ENCODE measurements at places on chromosomes 2 and 18.

DNA sequence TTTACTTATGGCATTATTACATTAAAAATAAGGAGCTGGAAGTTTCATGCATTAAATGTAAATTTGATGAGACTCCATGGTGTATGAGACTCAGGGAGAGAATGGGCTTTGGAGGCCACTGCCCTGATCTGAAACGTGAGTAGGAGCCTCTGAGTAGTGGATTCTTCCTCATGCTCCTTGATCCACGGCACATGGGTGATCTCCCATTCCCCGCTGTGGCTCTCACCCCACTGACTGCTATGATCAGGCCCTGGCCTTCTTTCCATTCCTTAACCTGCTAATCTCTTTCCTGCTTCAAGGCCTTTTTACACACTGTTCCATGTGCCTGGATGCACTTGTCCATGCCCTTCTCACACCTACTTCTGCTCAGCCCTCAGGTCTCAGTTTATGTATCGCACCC lies 68.4 kb downstream of the SMAD7 start:
- no peak for DNase-seq

DNA sequence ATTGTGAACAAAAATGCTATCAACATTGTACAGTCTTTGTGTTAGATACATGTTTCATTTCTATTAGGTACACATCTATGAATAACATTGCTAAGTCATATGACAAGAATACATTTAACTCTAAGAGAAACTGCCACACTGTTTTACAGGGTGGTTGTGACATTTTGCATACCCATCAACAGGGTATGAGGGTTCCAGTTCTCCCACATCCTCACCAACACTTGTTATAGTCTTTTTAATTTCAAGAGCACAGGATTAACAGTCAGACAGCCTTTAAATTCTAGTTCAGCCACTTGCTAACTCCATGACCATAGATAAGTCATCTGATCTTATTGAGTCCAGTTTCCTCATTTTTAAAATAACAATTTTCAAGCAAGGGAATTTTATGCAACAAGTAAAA lies 92.5 kb upstream of the PPP1CB start:
- DNase-seq = no peak

DNA sequence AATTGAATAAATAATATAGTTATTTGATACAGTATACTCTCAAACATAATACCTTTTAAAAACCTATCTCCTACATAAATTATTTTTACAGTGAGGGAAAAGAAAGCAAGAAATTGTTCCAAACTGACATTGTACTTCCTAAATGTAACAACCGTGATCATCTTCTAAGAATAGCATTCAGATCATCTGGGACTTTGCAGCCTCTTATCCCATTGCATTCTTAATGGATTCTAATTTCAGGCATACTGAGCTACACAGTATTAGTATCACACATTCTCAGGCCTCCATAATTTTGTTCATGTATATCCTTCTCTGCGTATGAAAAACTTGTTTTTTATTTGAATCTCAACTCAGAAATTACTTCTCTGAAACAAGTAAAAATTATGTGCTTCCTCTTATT lies 1134.7 kb upstream of the CDH2 start:
- DNase-seq = no peak

- DNase-seq = no peak
Observed at GRCh38 chr18:72470391-72470790, 73.8 kb downstream of the CBLN2 start.

GRCh38 chr2:138699421-138699820 lies 80.8 kb downstream of the NXPH2 start:
- DNase-seq = no peak

DNA sequence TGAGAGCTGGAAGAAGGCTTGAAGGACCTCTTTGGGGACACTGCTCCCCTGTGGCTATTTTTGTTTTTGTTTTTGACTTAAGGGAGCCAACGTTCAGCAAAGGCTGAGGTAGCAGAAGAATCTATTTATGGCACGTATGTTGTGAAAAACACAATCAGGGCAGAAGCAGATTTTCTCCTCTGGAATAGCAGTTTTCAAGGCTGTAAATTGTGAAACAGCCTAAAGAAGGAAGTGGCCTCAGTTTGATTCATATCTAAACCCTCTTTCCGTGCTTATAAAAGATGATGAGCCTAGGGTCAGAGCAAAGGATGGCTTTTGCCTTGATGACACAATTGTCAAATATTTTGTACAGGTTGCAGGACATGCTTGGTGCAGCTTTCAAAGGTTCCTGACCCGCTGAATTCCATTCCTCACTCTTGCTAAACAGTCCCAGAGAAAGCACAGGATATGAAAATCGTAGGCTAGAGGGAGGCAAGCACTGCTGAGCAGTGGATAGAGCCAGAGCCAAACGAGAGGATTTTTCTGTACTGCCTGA lies 106.2 kb upstream of the DLX2 start:
- no peak for DNase-seq

DNA sequence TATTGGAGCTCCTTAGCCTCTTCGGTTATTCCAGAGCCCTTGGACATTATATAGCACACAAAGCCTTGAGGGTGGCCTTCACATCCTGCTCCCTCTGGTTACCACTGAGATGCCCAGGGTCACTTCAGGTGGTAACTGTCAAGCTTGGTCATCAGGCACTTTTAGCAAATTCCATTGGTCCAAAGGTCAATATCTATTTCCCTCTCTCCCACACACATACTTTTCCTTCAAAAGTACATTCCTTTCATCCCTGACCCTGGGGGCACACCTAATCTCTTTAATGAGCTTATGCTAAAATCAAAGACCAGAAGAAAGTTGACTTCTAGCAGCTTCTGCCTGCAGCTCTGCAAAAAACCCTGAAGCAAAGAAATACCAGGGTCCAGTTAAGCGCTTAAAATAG lies 172.0 kb upstream of the NRP2 start:
- no peak for DNase-seq

GRCh38 chr18:64238076-64238475 lies 89.2 kb upstream of the LINC00305 start:
- no peak for DNase-seq

GRCh38 chr2:208627110-208627884 lies 220.7 kb downstream of the PTH2R start:
- DNase-seq = no peak

DNA sequence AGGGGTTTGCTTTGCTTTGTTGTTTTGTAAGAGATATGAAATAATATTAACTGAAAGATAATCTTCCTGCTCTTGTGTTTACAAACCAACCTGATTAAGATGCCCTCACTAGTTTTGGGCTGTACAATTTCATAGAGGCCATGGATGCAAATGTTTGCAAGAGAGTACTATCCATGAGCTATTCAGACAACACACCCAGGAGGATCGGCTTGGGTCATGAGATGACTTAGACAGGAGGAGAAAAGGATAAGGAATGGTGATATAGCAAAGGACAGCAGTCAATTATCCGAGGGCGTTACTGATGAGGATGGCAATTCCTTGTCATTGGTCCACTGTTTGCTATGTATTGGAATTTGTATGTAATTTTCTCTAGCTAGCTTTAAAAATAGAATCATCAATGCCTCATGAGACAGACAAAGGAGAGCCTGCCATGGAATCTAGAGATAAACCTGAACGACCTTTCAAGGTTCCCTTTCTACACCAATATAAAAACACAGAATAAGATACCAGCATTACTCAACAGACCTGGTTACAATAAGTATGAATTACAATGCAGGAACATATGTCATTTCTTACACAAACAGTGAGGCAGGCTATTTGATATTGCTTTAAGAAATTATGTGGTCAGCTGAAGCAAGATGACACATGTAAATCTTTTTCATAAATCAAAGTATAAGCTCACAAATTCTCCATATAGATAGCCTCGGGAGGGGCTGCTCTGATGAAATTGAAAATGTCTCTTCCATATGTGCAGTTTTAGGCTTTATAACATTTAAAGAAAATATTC lies 54.4 kb upstream of the SOS1 start:
- no peak for DNase-seq

GRCh38 chr2:241325257-241325656 lies 9.5 kb downstream of the SEPTIN2 start:
- no peak for DNase-seq

- no peak for DNase-seq
Observed at GRCh38 chr2:19104503-19104902, 253.9 kb downstream of the OSR1 start.
